Calu3 (cell line): ENCODE measurements at places on chromosomes 4 and X. TPM values are rescaled to one million over a fixed set of nuclear protein-coding genes. Genes with fewer than 3 reads are reported as not detected.

Gene USP17L30
- total RNA-seq, result not detected in 2 replicates

Gene HS3ST1
- total RNA-seq, result 80.8 and 86.7 TPM in 2 replicates

DNA sequence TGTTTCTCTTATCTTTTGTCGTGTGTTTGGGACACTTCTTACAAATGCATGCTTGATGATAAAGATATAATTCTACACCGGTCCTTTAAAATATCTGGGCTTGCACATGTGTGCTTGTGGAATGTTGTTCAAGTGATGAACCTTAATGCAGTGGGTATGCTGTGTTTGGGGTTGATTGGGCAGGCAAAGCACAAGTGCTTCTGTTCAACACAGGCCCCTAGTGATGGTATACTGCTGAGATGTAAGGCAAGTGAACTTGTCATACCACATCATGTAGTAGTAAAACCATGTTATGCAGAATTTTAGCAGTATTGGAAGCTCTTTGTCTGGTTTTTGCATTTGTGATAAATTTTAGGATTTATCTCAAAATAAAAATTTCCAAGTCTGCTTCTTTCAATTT lies 23.9 kb downstream of the TBC1D19 start:
- H3K27me3 ChIP-seq, result no peaks in the 10 kb centered on the region
- H3K36me3 ChIP-seq, result no peaks in the 10 kb centered on the region
- DNase-seq, result no peak
- no peak overlapping the region for H3K4me3 ChIP-seq
- H3K4me1 ChIP-seq, result no peaks in the 10 kb centered on the region

DNA sequence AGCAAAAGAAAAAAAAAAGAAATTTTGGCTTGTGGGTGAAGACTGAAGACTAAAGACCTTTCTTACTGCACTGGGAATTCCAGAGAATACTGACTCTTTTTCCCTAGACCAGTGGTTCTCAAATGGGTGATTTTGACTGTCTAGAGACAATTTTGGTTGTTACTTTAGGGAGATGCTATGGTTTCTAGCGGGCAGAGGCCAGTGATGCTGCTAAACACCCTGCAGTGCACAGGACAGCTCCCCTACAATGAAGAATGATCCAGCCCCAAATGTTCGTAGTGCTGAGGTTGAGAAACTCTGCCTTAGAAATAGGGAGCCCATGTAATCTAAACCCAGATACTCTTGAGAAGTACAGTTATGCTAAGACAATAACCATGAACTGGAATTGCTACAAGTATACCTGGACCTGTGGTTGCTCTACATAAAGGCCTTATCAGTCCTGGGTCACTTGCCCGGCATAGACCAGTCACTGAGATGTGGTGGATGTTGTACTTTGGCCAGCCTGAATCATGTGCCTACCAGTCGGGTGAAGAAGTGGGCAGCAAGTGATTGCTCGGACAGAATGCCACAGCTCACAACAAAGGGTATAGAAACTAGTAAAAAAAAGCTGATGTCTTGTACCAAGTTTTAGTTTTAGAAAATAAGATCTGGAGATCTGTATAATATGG lies 16.0 kb downstream of the ARHGAP10 start:
- no peaks in the 10 kb centered on the region for H3K27me3 ChIP-seq
- H3K4me1 ChIP-seq, result peaks cover 10% of the 10 kb centered on the region
- no peak overlapping the region for H3K4me3 ChIP-seq
- DNase-seq, result peak; percentile 6

GRCh38 chr4:77413766-77414165 lies 191.9 kb upstream of the CXCL13 start:
- no peaks in the 10 kb centered on the region for H3K4me1 ChIP-seq
- no peaks in the 10 kb centered on the region for H3K36me3 ChIP-seq
- H3K27ac ChIP-seq, result no peak overlapping the region
- no peak overlapping the region for H3K4me3 ChIP-seq
- H3K27me3 ChIP-seq, result peaks cover 63% of the 10 kb centered on the region

Gene PPP4R3C
- not detected in 2 replicates for total RNA-seq

GRCh38 chr4:187160486-187160885 lies 436.8 kb upstream of the FAT1 start:
- no peaks in the 10 kb centered on the region for H3K4me1 ChIP-seq
- H3K27me3 ChIP-seq, result no peaks in the 10 kb centered on the region
- DNase-seq, result no peak
- no peaks in the 10 kb centered on the region for H3K36me3 ChIP-seq

DNA sequence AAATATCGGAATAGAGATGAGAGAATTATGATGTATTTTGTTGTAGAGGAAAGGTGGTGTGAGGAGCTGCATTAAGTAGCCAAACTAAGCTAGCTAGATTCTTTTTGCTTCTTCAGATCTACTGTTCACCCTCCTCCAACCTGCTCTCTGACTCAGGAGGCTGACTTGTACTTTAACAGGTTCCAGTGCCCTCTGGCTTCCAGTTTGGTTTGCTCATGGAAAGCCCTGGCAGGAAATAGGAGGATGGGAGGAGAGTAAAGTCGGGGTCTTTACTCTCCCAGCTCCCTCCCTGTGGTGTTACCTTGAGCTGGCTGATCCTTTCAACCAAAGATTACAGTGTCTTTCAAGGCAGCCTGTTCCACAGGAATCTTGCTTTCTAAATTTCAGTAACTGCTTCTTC lies 277.0 kb upstream of the EDA2R start:
- H3K27me3 ChIP-seq, result no peaks in the 10 kb centered on the region
- no peaks in the 10 kb centered on the region for H3K36me3 ChIP-seq
- no peaks in the 10 kb centered on the region for H3K4me1 ChIP-seq
- no peak overlapping the region for H3K27ac ChIP-seq

Gene PABPC1L2B
- not detected in 2 replicates for total RNA-seq

DNA sequence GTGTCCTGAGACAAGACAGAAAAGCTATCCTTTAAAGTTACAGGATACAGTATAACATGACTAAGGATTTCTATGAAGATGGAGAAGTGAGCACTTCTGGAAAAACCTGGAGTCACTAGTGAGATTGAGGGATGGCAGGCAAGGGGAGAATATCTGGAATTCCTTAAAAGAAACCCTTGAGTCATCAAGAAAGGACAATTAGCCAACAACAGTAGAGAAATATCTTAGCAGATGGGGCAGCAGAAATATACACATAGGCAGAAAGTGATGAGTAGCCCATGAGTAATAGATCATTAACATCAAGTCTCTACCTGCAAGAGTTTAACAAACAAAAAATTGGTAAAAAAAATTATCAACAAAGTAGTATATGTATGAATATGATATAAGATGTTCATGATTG lies 858.8 kb upstream of the FRG1 start:
- H3K27me3 ChIP-seq, result no peaks in the 10 kb centered on the region
- DNase-seq, result no peak
- no peak overlapping the region for H3K27ac ChIP-seq
- H3K4me3 ChIP-seq, result no peak overlapping the region
- no peaks in the 10 kb centered on the region for H3K36me3 ChIP-seq

GRCh38 chrX:31237189-31237588 lies 165.3 kb upstream of the FTHL17 start:
- H3K4me3 ChIP-seq, result no peak overlapping the region
- H3K27me3 ChIP-seq, result no peaks in the 10 kb centered on the region
- no peaks in the 10 kb centered on the region for H3K36me3 ChIP-seq
- DNase-seq, result no peak

DNA sequence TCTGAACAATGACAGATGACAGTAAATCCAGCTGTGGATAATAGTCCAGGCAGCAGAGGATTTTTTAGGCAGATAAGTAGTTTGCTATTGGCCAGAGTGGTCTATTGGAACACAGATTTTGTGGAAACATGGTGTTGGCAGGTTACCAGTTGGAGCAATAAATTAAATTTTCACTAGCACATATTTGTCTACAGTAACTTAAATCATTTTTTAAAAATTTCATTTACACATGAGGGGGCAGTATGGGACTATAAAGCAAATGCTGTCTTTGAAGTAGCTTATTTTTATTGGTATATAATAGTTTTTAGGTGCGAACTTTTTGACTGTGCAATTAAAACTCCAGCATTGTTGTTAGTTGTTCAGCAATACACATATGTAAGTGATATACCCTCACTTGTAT lies 289.8 kb downstream of the ARHGAP10 start:
- H3K4me3 ChIP-seq, result no peak overlapping the region
- H3K36me3 ChIP-seq, result no peaks in the 10 kb centered on the region
- H3K27ac ChIP-seq, result no peak overlapping the region
- no peak for DNase-seq
- no peaks in the 10 kb centered on the region for H3K4me1 ChIP-seq

DNA sequence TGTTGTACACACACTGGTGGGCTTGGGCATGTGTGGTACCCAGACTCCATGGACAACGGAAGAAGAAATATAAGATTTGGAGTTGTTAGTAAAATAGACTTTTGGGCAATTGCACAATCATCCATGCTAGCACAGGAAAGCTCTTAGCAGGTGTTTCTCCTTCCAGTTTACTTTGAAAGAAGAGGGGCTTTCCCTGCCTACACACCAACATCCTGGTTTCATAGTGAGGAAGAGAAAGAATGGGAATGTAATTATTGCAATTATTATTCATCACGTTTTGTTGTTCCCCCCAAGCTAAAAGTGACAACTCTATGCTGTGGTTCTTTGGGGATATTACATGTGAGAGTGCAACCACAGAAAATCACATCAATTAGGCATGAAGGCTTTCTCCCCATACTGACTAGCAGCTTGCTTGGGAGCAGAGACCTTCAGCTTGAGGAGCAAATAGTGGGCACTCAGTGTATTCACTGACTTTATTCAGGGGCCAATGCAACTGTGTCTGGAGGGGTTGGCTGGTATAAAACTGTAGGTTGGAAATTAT lies 57.2 kb upstream of the PUDP start:
- no peak for DNase-seq
- no peaks in the 10 kb centered on the region for H3K36me3 ChIP-seq

DNA sequence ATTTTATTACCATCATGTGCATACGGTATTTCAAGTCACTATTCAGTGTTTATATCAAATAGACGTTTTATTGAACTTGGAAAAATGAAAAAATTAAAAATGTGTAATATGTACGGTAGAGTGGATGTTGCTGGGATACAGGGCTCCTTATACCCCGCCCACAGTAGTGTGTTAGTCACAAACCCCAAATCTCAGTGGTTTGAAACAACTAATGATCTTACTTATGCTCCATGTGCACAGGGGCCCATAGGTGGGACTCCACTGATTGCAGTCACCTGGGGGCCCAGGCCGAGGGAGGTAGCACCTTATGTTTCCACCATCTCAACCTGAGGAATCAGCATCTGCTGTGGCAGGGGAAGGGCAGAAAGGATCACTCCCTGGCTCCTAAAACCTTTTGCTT lies 18.1 kb downstream of the LSM6 start:
- no peaks in the 10 kb centered on the region for H3K27me3 ChIP-seq
- no peak overlapping the region for H3K27ac ChIP-seq
- H3K36me3 ChIP-seq, result peaks cover 6% of the 10 kb centered on the region
- no peaks in the 10 kb centered on the region for H3K4me1 ChIP-seq

Gene MXRA5
- total RNA-seq, result 1.9 and 2.6 TPM in 2 replicates

GRCh38 chrX:34918856-34919255 lies 23.7 kb upstream of the FAM47B start:
- peaks cover 31% of the 10 kb centered on the region for H3K4me1 ChIP-seq
- no peak overlapping the region for H3K4me3 ChIP-seq
- no peaks in the 10 kb centered on the region for H3K36me3 ChIP-seq
- DNase-seq, result peak; percentile 54
- peak overlapping the region; percentile 42 for H3K27ac ChIP-seq

GRCh38 chr4:85744950-85745349 lies 270.0 kb downstream of the ARHGAP24 start:
- no peaks in the 10 kb centered on the region for H3K36me3 ChIP-seq
- H3K27ac ChIP-seq, result no peak overlapping the region
- no peak overlapping the region for H3K4me3 ChIP-seq
- H3K27me3 ChIP-seq, result no peaks in the 10 kb centered on the region

DNA sequence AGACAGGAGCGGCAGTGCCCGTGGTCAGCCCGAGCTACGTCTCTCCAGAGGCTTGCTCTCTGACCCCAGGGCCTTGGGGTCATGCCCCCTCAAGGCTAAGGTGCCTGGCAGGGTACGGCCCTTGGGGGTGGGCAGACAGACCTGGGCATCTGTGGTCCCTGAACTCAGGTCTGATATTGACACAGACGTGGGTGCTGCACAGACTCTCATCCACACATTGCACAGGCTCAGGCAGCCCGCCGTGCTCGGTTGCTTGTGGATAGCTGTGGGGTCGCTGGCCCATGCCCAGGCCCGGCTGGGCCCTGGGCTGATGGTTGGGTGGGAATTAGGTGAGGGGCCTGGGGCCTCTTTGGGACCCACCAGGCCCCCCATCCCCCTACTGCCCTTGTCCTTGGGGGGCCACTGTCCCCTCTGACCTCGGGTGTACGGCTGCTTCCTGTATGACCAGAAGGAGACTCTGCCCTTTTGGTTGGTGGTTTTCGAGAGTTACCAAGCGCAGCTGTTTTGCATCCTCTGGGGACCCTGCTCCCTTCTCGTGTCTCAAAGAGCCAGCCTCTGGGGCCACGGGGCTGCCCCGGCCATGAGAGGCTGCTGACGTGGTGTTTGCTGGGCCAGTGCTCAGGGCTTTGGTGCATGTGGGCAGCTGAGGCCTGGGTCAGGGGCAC lies 10.1 kb downstream of the FGFRL1 start:
- H3K27me3 ChIP-seq, result no peaks in the 10 kb centered on the region
- no peak overlapping the region for H3K4me3 ChIP-seq
- no peaks in the 10 kb centered on the region for H3K4me1 ChIP-seq
- DNase-seq, result no peak
- H3K36me3 ChIP-seq, result peaks cover 15% of the 10 kb centered on the region

DNA sequence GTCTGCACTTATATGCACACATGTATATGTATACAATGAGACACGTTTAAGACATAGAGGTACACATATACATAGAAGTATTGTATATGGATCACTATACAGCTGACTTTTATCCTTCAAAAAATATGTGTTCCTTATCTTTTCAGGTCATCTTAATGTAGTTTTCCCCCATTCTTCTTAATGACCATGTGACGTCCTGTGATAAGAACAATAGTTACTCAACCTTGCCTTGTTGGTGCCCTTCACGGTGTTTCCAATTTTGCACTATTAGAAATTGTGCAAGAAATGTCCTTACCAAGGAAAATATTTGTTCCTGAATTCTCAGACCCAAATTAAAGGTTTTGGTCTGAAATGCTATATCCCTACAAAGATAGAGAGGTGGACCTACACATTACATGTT lies 1.0 kb upstream of the PPBP start:
- H3K36me3 ChIP-seq, result peaks cover 2% of the 10 kb centered on the region
- no peak overlapping the region for H3K27ac ChIP-seq
- peaks cover 9% of the 10 kb centered on the region for H3K4me1 ChIP-seq
- no peaks in the 10 kb centered on the region for H3K27me3 ChIP-seq
- no peak for DNase-seq

DNA sequence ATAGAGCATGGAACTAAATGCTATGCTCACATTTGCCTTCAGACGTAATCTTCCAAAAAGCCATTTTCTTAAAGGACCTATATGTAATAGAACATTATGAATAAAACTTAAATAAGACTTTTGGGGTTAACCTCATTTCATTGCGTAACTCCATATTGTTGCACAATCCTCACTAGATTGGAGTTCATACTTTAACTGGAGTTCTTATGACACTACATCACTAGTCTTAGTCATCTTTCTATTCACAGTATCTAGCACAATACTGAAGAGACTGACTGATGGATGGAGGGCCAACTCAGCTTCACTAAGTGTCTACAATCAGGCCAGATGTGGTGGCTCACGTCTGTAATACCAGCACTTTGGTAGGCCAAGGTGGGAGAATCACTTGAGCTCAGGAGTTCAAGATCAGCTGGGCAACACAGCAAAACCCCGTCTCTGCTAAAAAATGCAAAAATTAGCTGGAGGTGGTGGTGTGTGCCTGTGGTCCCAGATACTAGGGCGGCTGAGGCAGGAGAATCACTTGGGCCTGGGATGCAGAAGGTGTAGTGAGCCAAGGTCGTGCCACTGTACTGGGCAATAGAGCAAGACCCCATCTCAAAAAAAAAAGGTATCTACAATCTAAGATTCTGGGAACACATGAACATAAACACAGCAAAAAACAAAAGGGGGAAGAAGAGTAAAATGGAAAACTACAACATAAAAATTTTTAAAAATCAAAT lies 80.8 kb upstream of the MAB21L2 start:
- H3K27me3 ChIP-seq, result no peaks in the 10 kb centered on the region
- no peaks in the 10 kb centered on the region for H3K4me1 ChIP-seq
- no peak overlapping the region for H3K4me3 ChIP-seq
- H3K36me3 ChIP-seq, result peaks cover 5% of the 10 kb centered on the region

Gene SYN1
- 0.21 TPM in 1 of 2 replicates, not detected in the other for total RNA-seq
